ENCODE measurements at places on chromosomes 4 and X.
A peak's percentile ranks its signal among the peaks of the same experiment; 100 is the strongest.

GRCh38 chrX:118615141-118615540, 112.3 kb upstream of the IL13RA1 start:
- DNase-seq = no peak

DNA sequence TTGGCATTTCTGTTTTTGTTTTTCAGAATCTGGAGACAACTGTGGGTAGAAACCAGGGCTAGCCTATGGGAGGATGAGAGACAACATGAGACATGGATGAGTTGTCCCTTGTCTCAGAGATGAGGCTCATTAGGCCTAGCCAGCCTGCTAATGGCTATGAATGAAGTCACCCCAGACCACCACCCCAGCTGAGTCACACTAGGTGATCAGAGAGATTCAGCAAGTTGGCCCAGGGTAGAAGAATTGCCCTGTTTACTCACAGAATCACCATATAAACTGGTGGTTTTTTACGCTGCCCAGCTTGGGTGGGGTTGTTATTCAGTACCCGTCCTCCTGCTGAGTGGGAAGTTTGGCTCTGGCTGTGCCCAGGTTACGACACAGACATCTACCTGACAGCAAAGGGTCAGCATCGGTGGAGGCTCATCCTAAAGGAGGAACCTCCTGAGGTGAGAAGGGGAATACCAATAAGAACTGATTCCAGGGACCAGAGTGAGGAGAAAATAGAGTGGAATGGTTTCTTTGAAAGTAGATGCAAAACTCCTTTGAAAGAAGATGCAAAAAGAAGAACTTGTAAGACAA, 17.2 kb upstream of the ARSJ start:
- DNase-seq = no peak

DNA sequence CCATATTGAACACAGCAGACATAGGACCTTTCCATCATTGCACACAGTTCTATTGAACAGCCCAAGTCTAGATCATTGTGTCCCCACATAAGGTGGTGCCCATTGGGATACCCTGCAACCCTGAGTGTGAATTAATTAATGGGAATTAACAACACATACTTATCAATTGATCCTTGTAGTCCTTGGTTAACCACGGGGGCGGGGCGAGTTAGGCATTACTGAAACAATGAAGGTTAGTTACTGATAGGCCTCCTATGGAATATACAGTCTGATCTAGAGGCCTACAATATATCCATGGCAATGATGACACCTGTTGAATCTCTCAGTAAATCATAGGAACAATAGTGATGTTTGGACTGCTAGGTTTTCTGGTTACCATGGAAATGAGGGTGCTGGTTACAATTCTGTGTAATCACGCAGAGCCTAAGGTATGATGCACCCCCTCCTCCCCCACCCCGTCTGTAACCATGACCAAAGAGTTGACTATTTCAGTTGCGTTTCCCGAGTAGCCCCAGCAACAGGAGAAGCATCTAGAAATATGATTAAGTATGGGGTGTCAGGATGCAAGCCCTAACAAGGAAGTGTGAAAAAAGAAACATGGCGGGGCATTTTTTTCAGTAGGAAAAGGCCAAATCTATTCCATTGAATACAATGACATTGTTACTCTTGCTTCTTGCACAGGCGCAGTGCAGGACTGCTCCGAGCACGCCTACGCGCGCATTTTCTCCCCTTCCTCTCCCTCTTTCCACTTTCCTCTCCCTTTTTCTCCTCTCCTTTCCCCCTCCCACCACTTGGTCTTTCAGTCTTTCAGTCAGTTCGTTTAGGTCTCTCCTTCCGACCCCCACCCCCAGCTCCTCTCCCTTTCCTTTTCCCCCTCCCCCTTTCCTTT, 677 bp upstream of the NONO start:
- no peak for DNase-seq

GRCh38 chr4:163331629-163332376, 593 bp downstream of the NPY1R start:
- no peak for DNase-seq

- no peak for DNase-seq
Observed at GRCh38 chrX:13283512-13283911, 36.3 kb downstream of the ATXN3L start.

GRCh38 chr4:7392438-7393421, 42.0 kb downstream of the PSAPL1 start:
- DNase-seq = no peak

DNA sequence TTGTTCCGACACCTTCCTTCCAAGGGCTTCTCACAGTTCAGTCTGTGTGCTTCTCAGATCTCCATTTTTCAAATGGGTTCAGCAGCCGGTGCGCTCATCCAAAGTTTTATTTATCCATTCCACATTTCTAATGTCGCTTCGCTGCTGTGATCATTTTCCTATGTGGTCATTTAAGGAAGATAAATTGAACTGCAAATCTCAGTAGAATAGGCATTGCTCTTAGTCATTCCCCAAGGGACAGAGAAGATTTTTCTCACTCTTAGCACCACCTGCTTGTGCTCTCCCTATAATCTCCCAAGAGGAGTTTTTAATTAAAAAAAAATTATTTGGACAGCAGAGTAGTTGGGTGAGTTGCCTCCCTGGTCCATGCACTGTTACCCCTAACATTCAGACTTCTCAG, 278.9 kb upstream of the GATB start:
- DNase-seq = no peak

DNA sequence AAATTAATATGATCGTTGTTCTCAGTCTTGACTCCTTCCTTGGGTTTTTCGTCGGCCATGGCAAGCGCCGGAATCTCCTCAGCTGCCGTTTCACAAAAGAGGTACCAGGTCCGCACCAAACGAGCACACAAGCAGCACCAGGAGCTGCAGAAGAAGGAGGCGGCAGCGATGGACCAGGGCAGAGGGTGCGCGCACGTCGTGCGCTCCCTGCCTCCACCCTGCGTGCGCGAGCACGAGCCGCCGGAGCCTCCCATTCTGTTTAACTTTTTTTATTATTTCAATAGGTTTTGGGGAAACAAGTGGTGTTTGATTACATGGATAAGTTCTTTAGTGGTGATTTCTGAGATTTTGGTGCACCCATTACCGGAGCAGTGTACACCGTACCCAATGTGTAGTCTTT, 158.2 kb downstream of the PLS3 start:
- no peak for DNase-seq

- no peak for DNase-seq
Observed at GRCh38 chr4:185020863-185021761, 2.8 kb downstream of the HELT start.

DNA sequence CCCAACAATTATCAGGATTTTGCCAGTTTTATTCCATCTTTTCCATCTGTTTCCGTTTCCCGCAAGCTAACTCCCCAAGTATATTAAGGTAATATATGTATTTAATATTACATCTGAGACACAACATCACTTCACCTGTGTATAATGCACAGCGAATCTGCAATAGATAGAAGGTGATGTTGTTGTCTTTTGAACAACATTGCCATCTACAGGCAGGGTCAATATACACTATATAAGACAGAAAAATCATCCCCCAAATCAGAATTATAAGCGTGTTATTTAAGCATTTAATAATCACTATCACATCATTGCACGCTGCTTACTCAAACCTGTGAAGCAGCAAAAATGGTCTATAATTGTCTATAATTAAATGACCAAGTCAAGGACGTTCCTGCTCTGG, 1115.5 kb downstream of the NLGN4X start:
- peak; percentile 3 for DNase-seq

GRCh38 chr4:101418055-101418454, 70.7 kb upstream of the PPP3CA start:
- no peak for DNase-seq

DNA sequence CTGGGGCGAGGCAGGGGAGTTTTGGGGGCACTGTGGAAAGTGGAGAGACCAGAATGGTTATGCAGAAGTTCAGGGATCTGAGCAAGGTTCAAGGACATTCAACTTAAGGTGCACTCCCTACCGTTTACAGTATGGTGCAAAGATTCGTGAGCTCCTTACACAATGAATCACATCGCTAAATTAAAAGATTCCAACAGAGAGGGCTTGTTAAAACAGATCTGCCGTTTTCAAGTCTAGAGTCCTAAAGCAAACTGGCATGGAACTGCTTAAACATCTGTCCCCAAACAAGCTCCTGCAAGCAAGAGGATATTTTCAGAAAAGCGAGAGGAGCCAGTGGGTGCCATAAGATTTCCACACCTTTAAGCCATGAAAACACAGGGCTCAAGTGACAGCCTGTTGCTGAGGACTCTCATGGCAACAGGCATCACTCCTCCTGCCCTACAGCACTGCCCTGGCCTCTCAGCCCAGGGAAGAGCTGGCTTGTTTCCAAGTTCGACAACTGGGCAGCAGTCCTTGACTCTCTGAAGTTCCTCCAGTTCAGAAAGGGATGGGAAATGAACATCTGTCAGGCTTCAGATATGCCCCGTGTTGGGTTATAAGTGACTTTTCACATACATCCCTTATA, 10.0 kb downstream of the FAM184B start:
- DNase-seq = no peak

DNA sequence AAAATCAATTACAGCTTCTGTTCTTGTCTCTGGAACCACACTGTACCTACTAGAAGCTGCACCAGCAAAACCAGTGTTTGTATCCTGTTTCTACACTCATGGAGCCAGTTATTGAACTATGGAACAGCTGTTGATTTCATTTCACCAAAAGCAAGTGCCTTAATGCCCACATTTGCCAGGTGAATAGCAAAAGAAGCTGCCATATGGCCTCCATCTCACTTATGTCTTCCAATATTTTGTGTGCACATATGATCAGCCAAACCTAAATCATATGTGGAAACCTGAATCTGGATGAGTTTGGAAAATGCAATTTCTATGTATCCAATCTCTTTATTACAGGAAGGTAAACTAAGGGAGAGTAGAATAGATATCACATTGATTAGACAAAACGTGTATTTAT, 415.8 kb upstream of the GRID2 start:
- DNase-seq = no peak

GRCh38 chr4:58510652-58511051, 1400.5 kb upstream of the IGFBP7 start:
- no peak for DNase-seq

DNA sequence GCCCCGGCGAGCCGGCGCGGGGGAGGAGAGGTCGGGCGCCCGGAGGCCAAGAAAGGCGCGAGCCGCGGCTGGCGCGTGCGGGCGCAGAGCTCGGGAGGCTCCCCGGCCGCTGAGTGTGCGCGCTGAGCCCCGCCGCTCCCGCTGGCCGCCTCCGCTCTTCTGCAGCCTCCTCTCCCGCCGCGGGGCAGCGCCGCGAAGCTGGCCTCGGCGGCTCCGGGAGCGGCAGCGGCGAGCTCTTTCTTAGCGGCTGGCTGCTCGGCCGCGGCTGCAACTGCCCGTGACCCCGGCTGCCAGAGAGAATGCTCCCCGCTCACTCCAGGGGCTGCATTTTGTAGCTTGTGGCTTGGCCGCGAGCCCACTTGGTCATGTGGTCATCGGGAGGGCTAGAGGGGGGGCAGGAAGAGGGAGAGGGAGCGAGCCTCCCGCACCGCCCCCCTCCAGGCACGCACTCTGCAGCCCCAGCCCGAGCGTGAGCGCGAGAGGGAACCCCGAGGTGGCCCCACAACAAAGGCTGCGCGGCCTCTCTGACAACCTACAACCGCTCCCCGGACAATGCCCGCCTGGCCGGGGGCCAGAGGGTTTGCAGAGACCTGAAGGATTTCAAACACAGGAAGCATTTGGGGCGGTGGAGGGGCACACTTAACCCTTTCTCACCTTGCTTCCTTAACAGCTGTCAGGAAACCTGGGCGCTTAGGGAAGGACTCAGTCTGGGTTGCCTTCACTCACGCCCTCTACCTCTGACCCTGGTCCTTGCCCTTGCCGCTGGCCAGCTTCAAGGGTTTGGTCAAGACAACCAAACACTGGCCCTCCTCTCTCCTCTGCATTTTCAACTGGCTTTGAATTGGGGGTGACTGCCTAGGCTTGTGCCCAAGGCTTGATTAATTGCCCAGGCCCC, at the start of gene APLN:
TSS of gene APLN (minus strand) at position 305 of the 895 bp plus-strand sequence. CDS start 326 bp downstream, outside the sequence.
- no peak for DNase-seq

GRCh38 chr4:105587841-105588240, 35.4 kb downstream of the ARHGEF38 start:
- DNase-seq = no peak

DNA sequence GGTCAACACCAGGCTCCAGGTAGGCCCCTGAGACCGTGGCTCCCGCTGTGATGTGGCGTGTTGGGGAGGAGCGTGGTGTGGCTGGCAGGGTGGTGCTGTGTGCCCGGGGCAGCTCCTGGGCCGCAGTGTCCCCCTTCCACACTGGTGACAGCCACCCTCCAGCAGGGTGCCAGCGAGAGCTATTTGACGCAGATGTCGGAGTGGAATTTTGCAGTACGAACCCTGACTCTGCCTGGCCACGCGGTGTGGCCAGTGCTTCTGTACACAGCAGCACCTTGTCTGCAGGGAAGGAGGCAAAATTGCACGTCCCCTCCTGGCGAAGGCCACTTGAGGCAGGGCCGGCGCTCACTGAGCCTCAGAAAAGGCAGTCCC, 53.2 kb downstream of the CPZ start:
- no peak for DNase-seq

DNA sequence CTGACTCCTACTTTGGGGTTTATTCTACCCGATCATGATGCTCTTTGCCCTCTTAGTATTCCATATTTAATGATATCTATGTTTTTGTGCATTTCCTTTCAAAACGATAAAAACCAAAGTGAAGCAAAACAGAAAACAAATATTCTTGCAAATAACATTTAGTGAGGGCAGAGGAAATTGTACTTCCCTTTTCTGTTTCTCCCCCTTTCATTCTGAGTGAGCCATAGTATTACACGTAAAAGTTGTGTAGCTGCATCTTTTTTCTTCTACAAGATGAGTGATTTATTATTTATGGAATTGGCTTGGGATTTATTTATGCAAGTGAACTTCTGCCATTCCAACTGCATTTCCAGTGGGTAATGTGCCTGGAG, 109.9 kb downstream of the AFF2 start:
- peak; percentile 5 for DNase-seq

- DNase-seq = no peak
Observed at GRCh38 chrX:118228041-118228440, 111.4 kb upstream of the KLHL13 start.

DNA sequence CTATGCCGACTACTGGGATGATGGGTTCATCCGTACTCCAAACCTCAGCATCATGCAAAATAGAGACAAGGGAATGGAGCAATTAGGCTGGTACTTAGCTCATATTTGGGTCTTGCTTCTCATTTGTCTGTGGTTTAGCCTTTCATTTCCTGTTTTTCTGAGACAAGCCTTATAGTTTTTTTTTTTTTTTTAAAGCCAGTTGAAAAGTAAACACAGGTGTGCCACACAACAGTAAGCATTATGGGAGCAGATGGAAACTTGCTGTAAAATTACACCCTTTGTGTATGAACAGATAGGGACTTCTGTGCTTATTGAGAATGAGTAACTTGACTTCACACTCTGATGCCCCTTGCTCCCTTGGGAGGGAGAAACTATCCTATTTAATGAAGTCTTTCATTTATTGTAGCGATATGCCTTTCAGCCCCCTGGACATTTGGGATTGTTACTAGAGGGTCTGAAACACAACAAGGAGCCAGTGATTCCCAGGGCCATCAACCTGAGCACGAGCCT, 13.7 kb downstream of the RASSF6 start:
- no peak for DNase-seq

DNA sequence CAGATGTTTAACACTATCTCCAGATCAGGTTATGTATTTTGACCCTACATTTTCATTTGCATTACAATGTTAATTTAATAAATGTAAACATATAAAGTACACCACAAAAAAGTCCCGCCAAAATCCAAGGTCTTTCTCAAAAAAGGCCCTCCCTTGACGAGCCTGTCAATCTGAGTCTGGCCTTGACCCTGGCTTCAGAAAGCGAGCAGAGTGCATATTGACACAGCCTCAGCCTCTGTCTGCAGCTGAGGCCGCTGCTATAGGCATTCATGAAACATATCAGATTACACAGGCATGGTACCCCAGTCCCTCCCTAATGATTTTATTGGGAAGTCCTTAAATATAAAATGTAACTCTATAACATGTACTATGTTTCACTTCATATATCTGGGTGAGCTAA, 6.2 kb downstream of the MBNL3 start:
- DNase-seq = no peak
